Pericardium fibroblast (primary cell): ENCODE measurements at places on chromosomes 3 and 15. TPM values are rescaled to one million over a fixed set of nuclear protein-coding genes. Genes with fewer than 3 reads are reported as not detected.

Gene CLEC3B
- 103 and 119 TPM in 2 replicates for total RNA-seq

Gene FANCD2OS
- not detected in 2 replicates for total RNA-seq

Gene CHST13
- not detected in 2 replicates for total RNA-seq

Gene BOC
- 13.2 and 49.4 TPM in 2 replicates for total RNA-seq

Gene MST1
- 9.8 and 10.6 TPM in 2 replicates for total RNA-seq

Gene LTK
- total RNA-seq, result not detected in 2 replicates
